Posterior cingulate gyrus (tissue), 11 donors: ENCODE measurements at places on chromosomes 7 and 10.

- DNase-seq: peak; percentile 41
Observed at GRCh38 chr10:29392376-29393021, 103.6 kb downstream of the LYZL1 start.

- DNase-seq: no peak
Observed at GRCh38 chr7:116801092-116801710, 61.2 kb upstream of the CAPZA2 start.

GRCh38 chr10:109892117-109892516 is 31.2 kb downstream of the XPNPEP1 start:
- no peak for DNase-seq

DNA sequence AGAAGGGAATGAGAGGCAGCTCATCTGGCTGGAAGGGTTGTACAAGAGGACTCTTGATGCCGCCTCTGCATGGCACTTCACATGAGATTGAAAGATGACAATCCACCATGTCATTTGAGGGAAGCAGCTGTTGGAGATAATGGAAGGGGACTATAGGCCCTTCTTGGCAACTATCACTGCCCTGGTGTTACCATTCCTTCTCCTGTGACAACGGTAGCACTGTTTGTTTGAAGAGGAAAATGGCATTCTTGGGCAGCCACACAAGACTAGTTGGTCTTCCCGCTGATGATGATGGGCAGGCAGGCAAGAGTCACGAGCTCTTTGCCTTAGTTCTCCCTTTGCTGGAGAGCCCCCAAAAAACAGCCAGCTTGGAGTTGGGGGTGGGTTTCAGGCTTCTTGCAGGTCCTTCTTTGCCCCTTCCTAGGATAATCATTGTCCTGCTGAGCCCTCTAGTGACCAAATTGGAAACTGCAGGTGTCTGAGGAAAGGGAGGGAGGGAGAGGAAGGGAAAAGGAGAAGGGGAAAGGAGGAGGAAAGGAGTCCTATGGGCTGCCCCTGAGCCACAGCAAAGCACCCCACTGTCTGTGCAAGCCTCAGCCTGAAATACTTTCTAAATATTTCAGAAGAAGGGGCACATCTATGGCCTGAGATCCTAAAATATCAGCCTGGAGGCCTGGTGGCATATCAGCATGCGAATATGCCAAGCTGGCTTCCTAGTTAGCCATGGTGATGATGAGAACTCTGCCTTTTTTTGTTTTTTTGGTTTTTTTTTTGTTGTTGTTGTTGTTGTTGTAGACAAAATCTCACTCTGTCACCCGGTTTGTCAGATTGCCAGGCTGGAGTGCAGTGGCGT is 165.6 kb upstream of the KMT2E start:
- peak; percentile 73 for DNase-seq

- DNase-seq: no peak
Observed at GRCh38 chr10:102624094-102624493, 20.2 kb upstream of the TRIM8 start.

DNA sequence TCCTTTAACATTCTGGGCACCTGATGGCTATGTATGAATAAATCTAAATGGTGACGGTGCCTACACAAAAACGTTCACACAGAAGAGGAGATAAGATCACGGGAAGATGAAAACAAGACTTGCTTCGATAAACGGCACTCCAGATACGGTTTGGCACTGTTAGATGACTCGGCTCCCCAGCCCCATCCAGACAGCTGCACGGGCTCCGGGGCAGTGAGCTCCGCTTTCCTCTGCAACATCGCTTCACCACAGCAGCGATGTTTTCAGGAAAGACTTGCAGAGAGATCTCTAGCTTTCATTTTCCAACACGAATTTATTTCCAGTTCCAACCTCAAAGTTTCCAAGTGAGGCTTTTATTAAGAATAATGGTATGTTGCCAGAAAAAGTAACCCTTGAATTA is 132.1 kb downstream of the KLF6 start:
- no peak for DNase-seq

DNA sequence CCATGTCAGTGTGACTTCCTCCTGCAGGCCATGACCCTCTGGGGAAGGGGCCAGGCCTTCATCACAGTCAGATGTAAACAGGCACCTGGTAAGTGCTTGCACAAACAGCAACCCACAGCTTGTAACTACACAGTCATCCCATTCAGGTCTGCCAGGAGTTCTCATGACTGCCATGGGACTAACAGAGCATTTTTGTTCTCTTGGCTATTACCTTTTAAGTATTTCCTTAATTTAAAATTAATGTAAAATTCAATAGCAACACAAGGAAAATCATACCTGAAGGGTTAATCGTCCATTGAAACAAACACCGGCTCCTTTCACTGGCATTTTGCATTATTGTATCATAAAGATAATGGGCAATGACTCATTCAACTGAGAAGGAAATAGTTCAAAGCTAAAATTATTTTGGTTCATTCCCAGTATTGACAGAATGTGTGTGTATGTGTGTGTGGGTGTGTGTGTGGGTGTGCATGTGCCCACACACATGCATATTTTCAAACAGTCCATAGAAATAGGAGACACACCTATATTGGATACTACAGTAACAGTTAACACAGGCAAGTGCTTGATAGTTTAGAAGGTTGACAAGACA is 307.9 kb downstream of the WDR11 start:
- no peak for DNase-seq

- DNase-seq: no peak
Observed at GRCh38 chr7:116399819-116400218, 99.7 kb upstream of the CAV2 start.

DNA sequence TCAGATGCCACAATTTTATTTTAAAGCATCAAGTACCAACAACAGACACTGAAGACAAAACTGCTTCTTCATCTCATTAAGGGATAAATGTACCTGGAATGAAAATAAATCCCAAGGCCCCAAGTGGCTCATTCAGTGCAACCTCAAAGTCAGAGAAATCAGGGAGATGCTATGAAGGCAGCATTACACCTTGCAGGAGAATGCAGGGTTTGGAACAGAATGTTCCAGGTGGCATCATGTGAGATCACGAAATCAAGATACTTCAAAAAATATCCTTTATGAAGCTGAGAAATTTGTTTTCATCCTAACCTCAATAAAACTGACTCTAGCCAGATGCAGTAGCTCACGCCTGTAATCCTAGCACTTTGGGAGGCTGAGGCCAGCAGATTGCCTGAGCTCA is 477.1 kb downstream of the PLXNA4 start:
- DNase-seq: no peak

- DNase-seq: no peak
Observed at GRCh38 chr10:97731346-97732051, 5.4 kb upstream of the ZFYVE27 start.

- DNase-seq: no peak
Observed at GRCh38 chr7:12769444-12769843, 82.0 kb downstream of the ARL4A start.

DNA sequence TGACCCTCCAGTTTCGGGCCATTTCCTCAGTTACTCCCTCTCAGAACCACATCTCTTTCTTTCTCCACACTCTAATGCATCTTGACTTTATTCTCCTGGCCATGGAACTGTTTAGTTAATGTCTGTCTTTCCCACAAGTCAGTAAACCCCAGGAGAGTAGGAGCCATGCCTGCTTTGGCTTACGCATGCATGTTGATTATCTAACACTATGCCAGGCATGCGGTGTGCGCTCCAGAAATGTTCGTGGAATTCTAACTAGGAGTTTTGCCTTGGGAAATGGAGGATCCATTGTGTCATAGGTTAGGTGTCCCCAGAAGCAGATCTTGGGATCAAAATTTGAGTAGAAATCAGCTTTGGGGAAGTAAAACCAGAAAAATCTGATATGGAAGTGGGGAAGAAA is 308.9 kb downstream of the GRID1 start:
- no peak for DNase-seq

DNA sequence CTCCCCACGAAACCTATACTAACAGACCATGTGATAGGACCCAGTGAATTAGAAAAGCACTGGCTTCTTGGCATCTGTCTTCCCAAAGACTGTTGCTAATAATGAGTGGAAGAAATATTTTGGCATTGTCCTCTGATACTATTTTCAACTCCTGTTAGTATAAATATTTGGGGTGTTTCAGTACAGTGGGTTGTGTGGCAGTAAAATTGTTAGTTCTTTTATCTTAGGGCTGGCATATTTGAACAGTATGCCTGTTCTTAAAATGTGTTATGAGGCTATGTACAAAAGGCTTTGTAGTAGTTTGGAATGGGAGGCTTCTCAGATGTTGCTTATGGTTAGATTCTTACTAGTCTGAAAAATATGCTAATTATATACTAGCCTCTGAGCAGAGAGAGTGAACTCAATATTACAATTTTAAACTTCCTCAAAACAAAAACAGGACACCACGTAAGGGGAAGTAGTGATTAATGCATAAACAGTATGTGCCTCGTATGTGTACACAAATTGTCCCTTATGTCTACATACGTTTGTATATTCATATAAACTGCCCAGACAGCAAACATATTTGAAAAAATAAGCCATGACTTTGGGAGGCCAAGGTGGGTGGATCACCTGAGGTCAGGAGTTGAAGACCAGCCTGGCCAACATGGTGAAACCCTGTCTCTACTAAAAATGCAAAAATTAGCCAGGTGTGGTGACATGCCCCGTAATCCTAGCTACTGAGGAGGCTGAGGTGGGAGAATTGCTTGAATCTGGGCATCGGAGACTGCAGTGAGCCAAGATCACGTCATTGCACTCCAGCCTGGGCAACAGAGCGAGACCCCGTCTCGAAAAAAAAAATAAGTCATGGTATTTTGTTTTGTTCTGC is 115.4 kb downstream of the ARID5B start:
- no peak for DNase-seq

- DNase-seq: no peak
Observed at GRCh38 chr7:19333706-19334105, 188.5 kb upstream of the FERD3L start.

DNA sequence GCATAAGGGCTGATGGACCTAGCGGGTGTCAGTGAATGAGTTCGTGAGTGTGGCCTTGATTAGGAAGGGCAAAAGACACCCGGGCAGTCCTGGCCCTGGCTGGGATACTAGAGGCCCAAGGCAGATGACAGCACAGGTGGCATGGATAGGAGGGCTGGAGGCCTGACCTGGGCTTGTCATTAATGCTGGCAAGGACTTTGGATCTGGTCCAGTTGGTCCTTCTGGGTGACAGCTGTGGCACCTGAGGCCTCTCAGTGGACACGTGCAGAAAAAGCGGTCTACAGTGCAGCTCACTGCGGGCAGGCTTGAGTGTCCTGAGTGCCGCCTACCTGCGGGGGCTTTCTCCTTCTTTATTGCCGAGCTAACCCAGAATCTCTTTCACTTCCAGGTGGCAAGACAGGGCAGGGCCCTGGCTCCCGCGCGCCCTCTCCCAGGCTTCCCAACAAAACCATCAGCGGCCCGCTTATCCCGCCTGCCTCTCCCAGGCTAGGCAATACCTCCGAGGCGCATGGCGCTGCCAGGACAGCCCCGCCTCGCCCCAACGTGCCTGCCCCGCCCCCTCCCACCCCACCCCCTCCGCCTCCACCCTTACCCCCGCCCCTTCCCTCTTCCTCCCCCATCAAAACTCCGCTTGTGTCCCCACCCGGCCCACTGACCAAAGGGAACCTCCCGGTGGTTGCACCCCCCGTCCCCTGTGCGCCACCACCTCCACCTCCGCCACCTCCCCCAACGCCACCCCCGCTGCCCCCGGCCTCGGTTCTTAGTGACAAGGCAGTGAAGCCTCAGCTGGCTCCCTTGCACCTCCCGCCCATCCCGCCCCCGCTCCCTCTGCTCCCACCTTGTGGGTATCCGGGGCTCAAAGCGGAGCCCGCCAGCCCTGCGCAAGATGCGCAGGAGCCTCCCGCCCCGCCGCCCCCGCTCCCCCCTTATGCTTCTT is 77.4 kb downstream of the WIPF3 start:
- DNase-seq: peak; percentile 69

DNA sequence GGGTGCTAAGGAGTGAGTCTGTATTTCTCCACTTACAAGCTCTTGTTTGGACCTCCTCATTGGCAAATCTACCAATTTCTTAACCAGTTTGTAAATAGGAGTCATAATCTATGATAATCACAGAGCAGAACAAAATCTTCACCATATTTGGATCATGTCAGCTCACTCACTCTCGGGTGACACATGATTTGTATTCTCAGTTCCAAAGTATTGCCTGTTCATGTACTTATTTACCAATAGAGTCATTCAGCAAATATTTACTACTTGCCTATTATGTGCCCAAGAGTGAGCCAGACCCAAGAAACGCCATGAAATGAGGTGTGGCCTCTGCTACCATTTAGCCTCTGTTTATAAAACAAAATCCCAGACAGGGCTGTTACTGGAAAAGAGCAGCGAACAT is 114.8 kb downstream of the TSPAN12 start:
- no peak for DNase-seq

DNA sequence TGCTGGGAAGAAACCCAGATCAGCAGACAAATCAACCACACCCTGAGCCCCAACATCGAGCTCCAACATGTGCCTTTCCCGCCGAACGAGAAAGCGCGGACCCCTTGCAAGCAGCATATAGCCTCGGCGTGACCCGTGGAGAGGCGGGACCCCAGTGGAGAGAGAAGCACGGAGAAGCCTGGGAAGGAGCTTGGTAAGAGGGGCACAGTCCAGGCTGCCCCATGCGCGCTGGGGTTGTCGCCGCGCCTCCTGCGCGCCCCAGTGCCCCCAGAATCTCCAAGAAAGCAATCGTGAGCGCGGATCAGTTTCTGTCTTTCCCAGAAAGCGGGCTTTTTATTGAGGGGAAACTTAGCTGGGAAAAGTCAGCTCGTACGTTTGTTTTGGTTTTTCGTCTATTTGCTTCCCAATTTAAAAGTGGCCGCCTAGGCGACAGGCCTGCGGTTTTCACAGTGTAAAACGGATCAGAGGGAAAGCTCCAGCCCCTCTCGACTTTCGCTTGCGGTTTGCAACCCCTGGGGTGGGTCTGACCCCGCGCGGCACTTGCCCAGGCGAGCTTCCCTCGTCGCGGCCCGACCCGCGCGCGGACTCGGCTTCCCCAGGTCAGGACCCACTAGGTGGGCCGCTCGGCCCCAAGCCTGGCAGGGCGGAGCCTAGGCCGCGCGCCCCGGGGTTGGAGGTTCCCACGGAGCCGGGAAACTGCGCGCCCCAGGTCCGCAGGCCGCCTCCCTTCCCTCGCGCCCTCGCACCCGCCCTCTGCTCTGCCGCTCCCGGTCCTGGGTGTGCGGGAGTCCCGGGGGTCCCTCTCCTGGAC is 31.1 kb downstream of the SKIDA1 start:
- peak; percentile 83 for DNase-seq

DNA sequence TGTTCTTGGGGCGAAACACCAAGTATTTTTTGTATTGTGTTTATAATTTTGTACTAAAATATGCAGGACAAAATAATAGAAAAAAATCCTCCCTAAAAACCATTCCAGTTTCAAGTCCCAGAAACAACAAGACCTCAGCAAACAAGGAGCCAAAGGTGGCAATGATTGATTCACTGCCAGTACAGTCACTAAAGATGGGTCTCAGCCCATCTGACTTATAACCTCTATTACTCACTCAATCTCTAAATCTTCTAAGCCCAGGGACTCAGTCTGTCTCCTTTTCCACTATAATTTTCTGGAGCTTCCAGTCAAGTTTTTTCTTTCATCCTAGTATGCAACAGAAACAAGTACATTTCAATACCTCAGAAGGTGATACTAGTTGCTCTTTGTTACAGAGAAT is 33.3 kb downstream of the SNX13 start:
- DNase-seq: no peak

- DNase-seq: no peak
Observed at GRCh38 chr10:57925045-57925444, 342.6 kb downstream of the IPMK start.

GRCh38 chr7:95205665-95206225 is 118.6 kb downstream of the PON1 start:
- DNase-seq: no peak
